Central memory CD4-positive, alpha-beta T cell (primary cell): ENCODE measurements at places on chromosomes 13 and 19.

DNA sequence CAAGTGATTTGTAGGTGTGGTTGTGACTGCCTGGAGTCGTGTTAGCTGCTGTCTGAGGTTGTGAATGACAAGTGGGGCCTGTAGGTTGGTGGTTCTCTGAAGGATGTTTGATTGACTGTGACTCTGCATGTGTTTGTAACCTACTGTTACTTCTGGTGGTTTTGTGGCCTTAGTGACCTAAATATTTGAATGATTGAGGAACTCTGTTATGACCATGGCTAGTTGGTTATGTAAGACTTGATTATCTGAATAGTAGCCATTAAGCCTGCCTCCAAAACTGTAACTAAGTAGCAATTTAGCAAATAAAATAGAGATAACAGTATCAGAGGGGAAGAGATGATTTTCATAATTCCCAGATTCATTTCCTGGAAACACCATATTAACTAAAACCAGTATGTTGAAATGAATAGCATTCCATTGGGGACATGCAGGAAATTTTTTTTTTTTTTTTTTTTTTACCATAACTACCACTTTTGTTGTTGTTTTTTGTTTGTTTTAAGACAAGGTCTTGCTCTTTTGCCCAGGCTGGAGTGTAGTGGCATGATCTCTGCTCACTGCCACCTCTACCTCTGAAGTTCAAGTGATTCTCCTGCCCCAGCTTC is 865 bp downstream of the ZNF382 start:
- no peak for DNase-seq

DNA sequence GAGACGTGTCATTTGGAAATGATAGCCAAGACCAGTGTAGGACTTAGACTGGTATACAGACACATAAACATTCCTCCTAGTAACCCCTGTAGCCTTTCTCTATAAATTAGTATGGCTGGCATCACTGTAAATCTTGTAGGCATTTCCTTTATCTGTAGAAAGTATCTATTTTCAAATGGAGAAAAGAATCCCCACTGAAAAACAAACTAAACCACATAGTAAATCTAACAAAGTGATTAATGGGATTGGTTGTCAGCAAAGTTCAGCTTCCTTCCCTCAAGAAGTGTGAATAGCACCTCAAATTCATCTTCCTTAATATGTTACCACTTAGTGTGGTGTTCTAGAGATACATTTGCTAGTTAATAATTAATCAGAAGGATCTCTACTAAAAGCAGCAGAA is 119.4 kb upstream of the NBEA start:
- DNase-seq = no peak

GRCh38 chr19:34712395-34713261 is 21.4 kb upstream of the ZNF181 start:
- peak; percentile 67 for DNase-seq

GRCh38 chr13:52926971-52927370 is 78.5 kb upstream of the PCDH8 start:
- no peak for DNase-seq

GRCh38 chr19:16889883-16890460 is 1.2 kb downstream of the F2RL3 start:
- no peak for DNase-seq

DNA sequence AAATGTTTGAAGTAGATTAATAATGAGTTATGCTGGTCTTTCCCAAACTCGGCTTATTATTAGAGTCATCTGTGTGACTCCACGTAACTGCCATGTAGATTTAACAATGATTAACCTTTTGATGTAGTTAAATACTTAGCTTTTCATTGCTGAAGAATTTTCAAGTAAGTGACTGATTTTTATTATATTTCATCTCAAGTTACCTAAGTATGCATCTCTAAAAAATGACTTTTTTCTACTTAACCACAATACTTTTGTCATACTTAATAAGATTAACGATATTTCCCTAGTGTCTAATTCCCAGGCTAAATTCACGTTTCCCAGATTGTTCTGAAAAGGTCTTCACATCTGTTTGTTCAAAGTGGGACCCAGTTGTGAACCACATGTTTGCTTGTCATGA is 17.8 kb downstream of the BIVM start:
- no peak for DNase-seq

DNA sequence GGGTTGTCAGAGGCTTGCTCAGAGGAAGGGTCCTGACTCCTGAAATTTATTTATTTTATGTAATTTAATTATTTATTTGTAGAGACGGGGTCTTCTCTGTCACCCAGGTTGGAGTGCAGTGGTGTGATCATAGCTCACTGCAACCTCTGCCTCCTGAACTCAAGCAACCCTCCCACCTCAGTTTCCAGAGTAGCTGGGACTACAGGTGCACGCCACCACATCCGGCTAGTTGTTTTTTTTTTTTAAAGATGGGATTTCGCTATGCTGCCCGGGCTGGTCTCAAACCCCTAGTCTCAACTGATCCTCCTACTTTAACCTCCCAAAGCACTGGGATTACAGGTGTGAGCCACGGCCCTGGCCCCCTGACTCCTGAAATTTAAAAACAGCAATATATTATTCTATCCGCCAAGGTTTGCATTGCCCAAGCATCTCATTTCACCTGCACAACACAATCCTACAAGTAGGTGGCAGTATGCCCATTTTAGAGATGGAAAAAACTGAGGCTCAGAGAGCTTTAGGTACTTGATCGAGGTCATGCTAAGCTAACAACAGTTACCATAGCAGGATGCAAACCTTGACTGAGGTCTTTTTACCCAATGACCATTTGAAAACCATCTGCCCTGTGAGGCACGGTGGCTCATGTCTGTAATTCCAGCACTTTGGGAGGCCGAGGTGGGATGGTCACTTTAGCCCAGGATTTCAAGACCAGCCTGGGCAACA is 18.1 kb downstream of the ARHGEF18 start:
- DNase-seq = peak; percentile 38

- no peak for DNase-seq
Measured at GRCh38 chr13:110126391-110126961, 180.5 kb downstream of the COL4A1 start.

DNA sequence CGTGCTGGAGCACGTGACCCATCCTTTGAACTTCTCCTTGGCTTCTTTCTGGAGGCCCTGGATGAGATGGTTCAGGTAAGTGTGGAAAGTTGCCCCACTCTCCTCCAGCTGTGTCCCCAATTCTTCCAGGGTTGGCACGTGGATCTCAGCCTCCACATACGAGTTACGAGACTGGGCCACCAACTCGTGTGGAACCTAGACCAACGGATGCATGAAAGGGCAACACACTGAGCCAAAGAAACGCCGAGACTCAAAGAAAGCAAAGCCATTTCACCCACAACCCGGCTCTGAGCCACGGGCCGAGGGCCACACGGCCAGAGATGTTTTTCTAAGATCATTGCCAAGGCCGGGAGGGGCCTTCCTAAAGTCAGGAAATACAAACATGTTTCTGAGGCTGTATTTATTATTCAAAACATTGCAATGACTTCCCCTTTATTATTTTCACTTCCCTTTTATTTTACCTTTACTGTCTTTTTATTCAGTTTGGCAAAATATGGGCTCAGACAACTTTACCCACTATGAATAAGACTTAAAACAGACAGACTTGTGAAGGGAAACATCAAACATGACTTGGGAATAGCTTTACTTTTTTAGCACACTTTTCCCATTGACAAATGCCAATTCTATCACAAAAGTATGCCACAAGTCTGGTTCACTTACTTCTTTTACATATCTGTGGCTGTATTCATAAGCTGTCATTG is 94.6 kb downstream of the KL start:
- no peak for DNase-seq

- DNase-seq = no peak
Measured at GRCh38 chr19:46977548-46977947, 42.1 kb upstream of the NPAS1 start.

DNA sequence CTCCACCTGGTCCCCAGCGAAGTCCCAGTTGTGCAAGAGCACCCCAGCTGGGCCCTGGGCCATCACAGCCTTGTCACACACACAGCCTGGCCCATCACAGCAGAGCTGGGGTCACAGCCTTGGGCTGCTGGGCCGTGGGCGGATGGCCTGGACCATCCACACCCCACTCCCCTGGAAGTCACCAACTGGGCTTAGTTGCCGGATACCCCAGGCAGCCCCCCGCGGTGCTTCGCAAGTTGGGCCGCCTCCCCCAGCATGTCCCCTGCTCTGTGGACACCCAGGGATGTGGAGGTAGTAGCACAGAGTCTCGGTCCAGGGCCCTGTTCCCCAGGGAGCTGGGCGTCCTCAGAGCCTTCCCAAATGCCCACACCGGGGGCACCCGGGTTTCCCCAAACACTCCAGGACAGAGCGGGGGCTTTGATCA is 4.5 kb upstream of the ZNF554 start:
- DNase-seq = no peak

- no peak for DNase-seq
Measured at GRCh38 chr19:32916969-32917615, 47.5 kb upstream of the SLC7A9 start.

- DNase-seq = no peak
Measured at GRCh38 chr19:49534632-49535385, 7.0 kb downstream of the RCN3 start.

GRCh38 chr13:113582841-113583631 is 1.5 kb upstream of the TFDP1 start:
- no peak for DNase-seq

DNA sequence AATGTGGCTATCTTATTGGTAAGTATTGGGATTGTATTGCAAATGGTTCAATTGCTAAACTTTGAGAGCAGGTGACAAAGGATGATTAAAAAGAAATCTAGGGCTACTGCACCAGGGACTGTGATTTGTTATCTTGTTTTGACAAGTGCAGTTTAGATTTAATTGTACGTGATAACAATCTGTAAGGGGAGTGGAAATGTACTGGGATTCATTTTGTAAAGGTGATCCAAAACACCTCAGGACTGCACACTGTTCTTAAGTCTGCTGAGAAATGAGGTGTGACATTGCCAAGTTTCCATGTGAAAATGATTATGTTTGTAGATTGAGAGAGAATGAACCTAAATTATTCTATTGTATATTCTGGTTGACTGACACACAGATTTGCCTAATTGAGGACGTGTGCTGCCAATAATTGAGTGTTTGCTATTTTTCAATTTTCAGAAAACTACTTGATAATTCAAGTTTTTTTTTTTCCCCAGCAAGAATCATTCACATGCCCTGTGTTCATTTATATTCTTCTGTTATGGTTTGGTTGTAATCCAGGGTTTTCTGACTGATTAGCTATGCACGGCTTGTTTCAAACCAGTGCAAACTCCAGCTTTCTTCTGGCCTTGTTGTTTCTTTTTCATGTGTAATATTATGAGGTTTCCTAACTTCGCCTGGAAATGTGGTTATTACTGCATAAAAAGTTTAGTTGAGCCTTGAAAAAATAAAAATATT is 308.0 kb downstream of the OLFM4 start:
- DNase-seq = no peak

DNA sequence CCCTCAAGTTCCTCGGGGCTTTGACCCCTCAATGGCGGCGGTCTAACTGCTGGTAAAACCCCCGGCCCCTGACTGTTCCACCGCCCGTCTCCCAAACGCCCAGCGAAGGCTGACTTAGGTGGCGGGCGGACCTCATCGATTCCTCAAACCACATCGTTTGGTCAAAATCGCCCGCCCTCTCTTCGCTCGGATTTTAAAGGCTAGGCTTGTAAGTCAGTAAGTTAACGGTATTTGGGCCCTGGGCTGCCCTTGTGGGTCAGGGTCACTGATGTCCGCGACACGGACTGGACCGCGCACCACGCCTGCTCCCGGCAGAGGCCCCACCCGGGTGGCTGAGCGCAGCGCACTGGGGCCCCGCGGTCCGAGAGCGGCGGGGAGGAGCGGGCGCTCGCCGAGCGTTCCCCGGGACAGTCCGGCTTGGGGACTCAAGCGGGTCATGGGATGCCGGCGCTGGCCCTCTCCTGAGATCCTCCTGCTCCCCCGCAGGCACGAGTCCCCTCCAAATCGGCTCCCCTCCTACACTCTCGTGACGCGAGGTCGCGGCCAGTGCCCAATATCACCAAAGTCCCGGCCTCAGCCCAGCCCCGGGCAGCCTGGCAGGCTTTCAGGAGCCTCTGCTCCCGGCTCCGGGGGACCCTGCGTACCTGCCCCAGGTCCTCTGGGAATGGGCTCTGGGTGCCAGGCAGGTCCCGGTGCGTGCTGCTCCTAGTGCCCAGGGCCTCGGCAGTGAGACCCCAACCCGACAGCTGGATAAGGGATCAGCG is 1.0 kb downstream of the FLT1 start:
- no peak for DNase-seq

GRCh38 chr13:41327994-41328790 is 17.1 kb downstream of the NAA16 start:
- DNase-seq = no peak

DNA sequence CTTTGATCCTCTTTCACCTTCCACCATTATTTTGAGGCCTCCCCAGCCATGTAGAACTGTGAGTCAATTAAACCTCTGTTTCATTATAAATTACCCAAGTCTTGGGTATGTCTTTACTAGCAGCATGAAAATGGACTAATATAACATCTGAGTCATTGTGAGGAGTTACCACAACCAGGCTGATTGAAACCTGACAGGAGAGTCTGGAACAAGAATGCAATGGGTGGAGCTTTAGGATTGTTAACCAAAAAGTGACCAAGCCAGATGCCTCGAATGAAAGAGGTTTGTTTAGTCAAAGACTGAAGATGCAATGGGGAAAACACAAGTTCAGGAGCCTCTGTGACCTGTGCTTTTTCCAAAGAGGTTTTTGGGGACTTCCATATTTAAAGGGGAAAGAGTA is 659.0 kb downstream of the SLITRK6 start:
- no peak for DNase-seq

DNA sequence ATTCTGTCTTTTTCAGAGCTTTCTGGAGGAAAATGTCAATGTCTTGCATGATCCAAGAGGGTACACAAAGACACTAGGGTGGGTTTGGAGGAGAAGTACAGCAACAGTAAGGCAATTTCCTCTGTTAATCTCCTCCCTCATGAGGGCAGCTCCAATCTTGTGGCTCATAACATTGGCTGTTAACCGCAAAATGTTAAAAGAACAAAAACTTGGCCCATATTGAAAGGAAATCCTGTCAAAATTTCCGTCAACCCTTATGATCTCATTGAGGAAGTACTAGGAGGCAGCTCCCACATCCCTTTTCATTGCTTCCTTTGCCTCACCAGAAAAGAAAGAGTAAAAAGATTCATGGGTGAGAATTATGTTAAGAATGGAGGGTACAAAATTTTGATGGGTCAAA is 11.6 kb downstream of the OXGR1 start:
- no peak for DNase-seq

GRCh38 chr19:15253513-15253912 is 21.3 kb upstream of the EPHX3 start:
- no peak for DNase-seq

DNA sequence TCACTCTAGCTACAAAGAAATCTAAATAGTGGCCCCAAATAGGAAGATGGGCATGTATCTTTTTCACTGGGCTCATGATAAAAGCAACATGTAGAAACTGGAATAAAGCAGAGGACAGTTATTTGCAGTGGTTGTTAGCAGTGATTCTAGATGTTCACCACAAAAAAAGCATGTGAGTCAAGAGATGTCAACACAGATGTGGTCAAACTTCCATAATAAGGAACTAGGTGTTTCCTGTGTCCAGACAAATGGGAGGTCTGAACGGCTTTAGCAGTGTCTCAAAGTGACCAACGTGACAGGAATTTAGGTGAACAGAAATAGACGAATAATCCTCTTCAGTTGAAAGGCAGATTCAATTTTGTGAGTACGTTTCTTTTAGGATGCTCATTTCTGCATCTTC is 162.7 kb downstream of the TBC1D4 start:
- DNase-seq = no peak

GRCh38 chr13:29707876-29708543 is 112.5 kb upstream of the SLC7A1 start:
- peak; percentile 25 for DNase-seq
